ENCODE measurements at places on chromosomes 1 and 21.

GRCh38 chr21:29793712-29794111, 146.1 kb downstream of the GRIK1 start:
- H3K4me3 ChIP-seq, result no peak overlapping the region
- no peaks in the 10 kb centered on the region for H3K36me3 ChIP-seq
- no peak for DNase-seq
- no peaks in the 10 kb centered on the region for H3K27me3 ChIP-seq

- no peaks in the 10 kb centered on the region for H3K27me3 ChIP-seq
- no peak overlapping the region for H3K4me3 ChIP-seq
- peaks cover 26% of the 10 kb centered on the region for H3K4me1 ChIP-seq
Observed at GRCh38 chr1:86499987-86500593, 31.4 kb downstream of the CLCA1 start.

DNA sequence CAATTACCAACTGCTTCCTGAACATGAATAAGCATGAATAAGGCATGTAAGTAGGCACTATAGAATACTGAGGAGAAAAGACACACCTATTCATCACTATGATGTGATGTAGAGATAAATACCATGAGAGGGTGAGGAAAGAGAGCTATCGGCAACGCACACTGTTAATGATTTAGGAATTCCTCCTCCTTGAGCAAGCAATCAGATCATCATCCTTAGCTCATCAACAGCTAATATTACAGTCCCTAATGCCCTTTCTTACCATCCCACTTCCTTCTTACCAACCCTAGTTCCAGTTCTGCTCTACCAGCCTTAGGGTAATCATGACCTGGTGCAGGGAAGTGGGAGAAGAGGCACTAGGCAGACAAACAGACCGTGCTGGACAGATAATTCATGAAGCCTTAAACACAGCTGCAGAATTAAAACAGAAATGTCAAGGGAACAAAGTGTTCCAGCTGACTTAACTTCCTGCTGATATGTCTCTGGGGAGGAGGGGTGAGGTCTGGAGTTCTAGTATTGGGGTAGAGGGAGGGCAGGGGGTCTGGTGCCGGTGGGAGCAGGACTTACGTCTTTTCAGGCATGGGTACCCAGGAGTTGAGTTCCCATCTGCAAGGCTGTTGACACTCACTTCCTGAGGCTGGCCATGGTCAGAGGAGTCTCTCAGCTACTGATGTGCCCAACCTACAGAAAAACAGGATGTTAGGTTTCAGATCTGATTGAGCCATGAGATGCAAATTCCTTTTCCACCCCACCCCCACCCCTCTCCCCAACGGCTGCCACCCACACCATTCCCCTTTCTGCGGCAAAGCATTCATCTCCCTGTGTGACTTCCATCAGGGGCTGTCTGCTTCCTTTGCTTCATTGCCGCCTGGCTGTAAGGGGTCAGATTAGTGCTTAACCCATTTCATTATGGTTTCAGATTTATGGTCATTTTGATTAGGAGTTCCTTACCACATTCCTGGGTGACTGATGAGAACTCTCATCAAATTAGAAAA, 12.6 kb upstream of the RCSD1 start:
- peak; percentile 87 for DNase-seq
- H3K4me3 ChIP-seq, result no peak overlapping the region
- H3K27me3 ChIP-seq, result no peaks in the 10 kb centered on the region
- H3K4me1 ChIP-seq, result peaks cover 17% of the 10 kb centered on the region
- no peaks in the 10 kb centered on the region for H3K36me3 ChIP-seq
- H3K27ac ChIP-seq, result peak overlapping the region; percentile 62

GRCh38 chr1:165854101-165854845, 26.9 kb downstream of the UCK2 start:
- no peaks in the 10 kb centered on the region for H3K27me3 ChIP-seq
- H3K36me3 ChIP-seq, result peaks cover 2% of the 10 kb centered on the region
- H3K4me3 ChIP-seq, result no peak overlapping the region
- no peak overlapping the region for H3K27ac ChIP-seq
- DNase-seq, result no peak

DNA sequence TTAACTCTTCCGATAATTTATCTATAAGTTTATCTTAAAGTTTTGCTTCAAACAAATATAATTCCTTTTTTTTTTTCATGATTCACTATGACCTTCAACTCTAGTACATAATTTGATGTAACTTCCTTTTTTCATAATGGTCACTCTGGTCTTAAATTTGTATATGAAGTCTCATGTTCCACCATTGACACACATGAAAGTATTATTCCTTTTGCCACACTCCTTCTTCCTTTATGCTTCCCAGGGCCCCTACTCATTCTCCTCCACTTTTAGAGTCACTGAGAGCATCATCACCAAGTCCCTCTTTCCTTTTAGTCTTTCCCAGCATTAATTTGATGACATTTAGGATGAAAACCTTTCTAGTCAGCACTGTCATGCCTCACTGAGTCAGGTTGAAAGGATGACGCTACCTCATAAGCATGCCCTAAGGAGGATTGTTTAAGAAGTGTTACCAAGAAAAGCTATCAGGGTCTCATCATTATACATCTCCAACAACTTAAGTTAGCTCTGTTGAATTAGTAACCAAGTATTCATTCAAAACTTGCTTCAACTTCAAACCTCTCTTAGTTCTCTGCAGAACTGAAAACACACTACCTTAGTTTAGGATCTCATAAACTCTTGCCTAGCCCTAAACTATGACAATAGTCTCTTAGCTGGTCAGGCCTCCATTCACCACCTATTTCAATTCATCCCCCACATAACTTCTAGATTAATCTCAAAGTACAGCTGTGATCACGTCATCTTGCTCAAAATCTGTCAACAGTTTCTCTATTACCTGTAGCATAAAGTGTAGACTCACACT, 14.5 kb downstream of the AUNIP start:
- H3K4me1 ChIP-seq, result peaks cover 3% of the 10 kb centered on the region
- no peaks in the 10 kb centered on the region for H3K27me3 ChIP-seq
- no peak overlapping the region for H3K4me3 ChIP-seq
- H3K27ac ChIP-seq, result no peak overlapping the region
- H3K36me3 ChIP-seq, result no peaks in the 10 kb centered on the region

- DNase-seq, result no peak
- H3K4me3 ChIP-seq, result no peak overlapping the region
- H3K27ac ChIP-seq, result no peak overlapping the region
- no peaks in the 10 kb centered on the region for H3K36me3 ChIP-seq
- H3K4me1 ChIP-seq, result peaks cover 41% of the 10 kb centered on the region
Observed at GRCh38 chr1:172148707-172149106, 271.8 kb upstream of the C1orf105 start.

DNA sequence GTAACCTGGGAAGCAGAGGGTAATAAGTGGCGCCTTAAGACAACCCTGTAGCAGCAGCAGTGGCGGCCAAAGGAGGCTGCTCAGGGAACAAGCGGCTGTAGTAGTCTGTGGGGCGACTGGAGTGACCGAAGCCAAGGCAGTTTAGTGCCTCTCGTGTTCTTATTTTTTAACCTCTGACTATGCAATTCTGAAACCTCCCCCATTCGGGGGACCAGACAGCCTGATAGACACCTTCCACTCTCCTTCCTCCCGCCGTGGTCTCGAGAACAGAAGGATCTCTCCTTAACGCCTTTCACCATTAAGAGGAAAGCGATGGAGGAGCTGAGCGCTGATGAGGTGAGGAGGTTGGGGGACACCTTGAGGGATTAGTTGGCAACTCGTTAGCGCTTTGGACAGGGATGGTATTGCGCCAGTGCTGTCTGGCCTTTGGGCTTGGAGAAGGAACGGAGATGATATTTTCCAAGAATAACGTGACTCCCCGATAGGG, 644 bp downstream of the UBE4B start:
- peak overlapping the region; percentile 96 for H3K27ac ChIP-seq
- H3K27me3 ChIP-seq, result no peaks in the 10 kb centered on the region
- no peaks in the 10 kb centered on the region for H3K36me3 ChIP-seq
- no peak for DNase-seq
- H3K4me1 ChIP-seq, result peaks cover 17% of the 10 kb centered on the region

- H3K27me3 ChIP-seq, result no peaks in the 10 kb centered on the region
- no peak for DNase-seq
- H3K4me1 ChIP-seq, result no peaks in the 10 kb centered on the region
- no peak overlapping the region for H3K27ac ChIP-seq
- H3K36me3 ChIP-seq, result no peaks in the 10 kb centered on the region
- H3K4me3 ChIP-seq, result no peak overlapping the region
Observed at GRCh38 chr21:39555911-39556590, 56.7 kb upstream of the B3GALT5 start.

DNA sequence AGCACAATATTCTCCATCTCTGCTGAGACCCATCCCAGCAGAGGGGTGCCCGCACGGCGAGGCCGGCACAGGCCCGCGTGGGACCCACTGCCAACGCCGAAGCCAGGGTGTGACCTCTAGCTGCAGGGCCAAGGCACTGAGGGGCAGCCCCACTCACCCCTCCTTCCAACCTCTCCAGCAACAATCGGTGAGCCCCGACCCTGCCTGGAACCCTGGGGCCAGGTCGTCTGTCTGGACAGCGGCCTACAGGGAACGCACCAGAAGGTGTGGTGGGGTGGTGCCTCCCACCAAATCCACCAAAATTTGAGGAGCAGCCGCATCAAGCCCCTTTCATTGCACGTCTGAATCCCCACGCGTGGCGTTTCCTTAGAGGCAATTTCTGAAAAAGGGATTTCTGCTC, 63.0 kb upstream of the ADARB1 start:
- no peaks in the 10 kb centered on the region for H3K27me3 ChIP-seq
- no peak for DNase-seq
- H3K4me3 ChIP-seq, result no peak overlapping the region
- peak overlapping the region; percentile 80 for H3K27ac ChIP-seq
- peaks cover 49% of the 10 kb centered on the region for H3K4me1 ChIP-seq

DNA sequence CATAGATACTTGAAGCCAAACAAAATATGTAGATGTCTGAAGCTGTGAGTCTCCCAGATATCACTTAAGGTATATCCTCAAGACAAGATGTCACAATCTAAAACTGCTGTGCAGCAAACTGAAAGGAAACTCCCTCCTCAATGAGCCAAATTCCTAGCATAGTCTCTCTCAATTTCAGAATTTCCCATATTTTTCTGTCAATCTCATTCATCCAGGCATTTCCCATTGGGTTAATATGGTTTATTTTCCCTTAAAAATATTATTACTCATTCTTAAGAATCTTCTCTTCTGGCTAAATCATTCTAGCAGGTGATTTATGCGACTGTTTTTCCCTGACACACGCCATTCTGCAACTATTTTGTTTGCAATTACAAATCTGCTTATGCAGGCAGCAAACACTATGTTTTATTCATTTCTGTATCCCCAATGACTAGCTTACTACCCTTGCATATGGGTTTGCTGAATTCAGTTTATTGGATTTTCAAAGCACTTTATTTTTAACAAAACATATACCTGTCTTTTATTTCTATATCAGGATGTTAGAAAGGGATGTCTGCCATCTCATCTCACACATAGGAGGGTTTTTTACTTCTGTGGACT, 69.9 kb downstream of the TNFSF4 start:
- no peak for DNase-seq
- no peaks in the 10 kb centered on the region for H3K36me3 ChIP-seq

DNA sequence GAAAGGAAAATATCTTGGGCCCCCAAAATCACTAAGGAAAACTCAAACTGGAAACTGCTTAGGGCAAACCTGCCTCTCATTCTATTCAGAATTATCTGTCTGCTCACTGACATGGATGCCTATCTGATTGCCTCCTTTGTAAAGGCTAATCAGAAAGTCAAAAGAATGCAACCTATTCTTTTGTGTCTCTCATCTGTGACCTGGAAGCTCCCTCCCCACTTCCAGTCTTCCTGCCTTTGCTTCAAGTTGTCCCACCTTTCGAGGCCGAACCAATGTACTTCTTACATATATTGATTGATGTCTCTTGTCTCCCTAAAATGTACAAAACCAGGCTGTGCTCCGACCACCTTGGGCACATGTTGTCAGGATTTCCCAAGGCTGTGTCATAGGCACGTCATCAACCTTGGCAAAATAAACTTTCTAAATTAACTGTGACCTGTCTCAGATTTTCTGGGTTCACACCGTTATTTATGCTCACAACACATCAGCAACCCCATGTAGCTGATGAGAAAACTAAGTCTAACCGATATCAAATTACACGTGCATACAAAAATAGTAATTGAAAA, 302.3 kb upstream of the NRIP1 start:
- no peaks in the 10 kb centered on the region for H3K4me1 ChIP-seq
- no peaks in the 10 kb centered on the region for H3K27me3 ChIP-seq
- H3K36me3 ChIP-seq, result no peaks in the 10 kb centered on the region

DNA sequence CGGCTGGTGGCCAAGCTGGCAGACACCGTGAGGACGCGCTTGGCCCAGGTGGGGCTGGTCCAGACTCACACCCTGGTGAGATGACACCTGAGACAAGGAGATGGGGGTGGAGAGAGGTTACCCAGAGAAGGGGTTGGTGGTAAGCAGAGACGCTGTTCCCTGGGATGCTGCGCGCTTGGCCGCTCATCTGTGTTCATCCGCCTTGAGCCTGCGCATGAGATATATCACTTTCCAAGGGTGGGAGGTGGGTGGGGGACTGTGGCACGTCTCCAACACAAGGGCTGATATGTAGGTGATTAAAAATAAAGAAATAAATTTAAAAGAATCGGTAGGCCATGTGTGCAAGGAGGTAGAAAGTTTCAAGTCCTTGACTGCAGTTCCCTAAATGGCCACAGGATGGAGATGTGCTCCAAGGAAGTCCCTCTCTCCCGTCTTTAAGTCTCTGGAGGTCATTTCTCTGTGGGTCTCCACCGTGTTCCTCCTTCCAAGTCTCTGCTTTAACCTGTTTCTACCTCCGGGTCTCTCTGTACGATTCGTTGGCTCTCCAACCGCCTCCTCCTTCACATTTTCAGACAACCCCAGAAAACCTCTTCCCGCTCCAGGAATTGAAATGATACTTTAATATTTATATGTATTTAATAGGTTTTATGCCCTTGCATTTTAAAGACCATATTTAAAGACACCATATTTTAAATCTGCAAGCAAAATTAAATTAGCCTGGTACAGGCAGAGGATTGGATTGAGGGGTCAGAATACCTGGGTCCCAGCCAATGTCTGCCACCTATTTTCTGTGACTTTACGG, 4.5 kb downstream of the TTC24 start:
- no peaks in the 10 kb centered on the region for H3K27me3 ChIP-seq
- no peaks in the 10 kb centered on the region for H3K36me3 ChIP-seq
- DNase-seq, result no peak
- peaks cover 3% of the 10 kb centered on the region for H3K4me1 ChIP-seq

DNA sequence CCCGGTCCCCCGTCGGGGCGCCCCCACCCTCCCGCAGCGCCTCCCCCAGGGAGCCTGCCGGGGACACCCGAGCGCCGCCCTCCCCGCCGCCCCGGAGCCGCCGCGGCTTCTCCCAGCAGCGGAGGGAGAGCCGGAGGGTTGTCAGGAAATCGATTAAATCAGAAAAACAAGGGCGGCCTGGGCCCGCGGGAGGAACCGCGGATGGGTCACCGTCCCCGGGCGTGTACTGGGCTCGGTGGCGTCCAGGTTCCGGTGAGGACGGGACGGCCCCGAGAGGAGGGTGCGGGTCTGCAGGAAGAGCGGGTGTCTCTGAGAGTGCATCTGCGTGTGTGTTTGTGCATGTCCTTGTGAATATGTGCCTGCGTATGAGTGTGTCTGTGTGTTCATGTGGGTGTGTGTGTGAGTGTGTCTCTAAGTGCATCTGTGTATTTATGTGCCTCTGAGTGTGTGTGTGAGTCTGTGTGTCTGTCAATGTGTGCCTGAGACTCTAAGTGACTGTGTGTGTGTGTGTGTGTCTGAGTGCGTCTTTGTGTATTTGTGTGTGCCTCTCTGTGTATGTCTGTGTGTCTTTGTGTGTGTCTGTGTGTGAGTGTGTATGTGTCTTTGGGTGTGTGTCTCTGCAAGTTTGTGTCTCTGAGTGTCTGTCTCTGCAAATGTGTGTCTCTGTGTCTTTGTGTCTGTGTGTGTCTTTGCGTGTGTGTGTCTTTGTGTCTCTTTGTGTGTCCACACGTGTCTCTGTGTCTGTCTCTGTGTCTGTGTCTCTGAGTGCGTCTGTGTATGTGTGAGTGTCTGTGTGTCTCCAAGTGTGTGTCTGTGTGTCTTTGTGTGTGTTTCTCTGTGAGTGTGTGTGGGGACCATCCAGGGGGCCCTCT, 1.1 kb downstream of the SPSB1 start:
- DNase-seq, result no peak
- H3K4me1 ChIP-seq, result peaks cover 34% of the 10 kb centered on the region
- H3K4me3 ChIP-seq, result peak overlapping the region; percentile 60
- H3K27ac ChIP-seq, result peak overlapping the region; percentile 87
- H3K36me3 ChIP-seq, result peaks cover 10% of the 10 kb centered on the region

Measured in keratinocyte (primary cell).